NCI-H1105 treated with DMSO at 0.1 percent for 48 hours (cell line): ENCODE measurements at places on chromosomes 12 and 14.
A peak's percentile ranks its signal among the peaks of the same experiment; 100 is the strongest.

GRCh38 chr12:121184984-121185889 lies 24.7 kb upstream of the P2RX4 start:
- DNase-seq = no peak

- DNase-seq = no peak
These were observed 6.4 kb downstream of the NFKBIA start for GRCh38 chr14:35398071-35398584.

GRCh38 chr12:126708492-126708896 lies 1558.5 kb upstream of the TMEM132C start:
- DNase-seq = no peak

GRCh38 chr14:22597265-22597664 lies 835 bp upstream of the ABHD4 start:
- no peak for DNase-seq

DNA sequence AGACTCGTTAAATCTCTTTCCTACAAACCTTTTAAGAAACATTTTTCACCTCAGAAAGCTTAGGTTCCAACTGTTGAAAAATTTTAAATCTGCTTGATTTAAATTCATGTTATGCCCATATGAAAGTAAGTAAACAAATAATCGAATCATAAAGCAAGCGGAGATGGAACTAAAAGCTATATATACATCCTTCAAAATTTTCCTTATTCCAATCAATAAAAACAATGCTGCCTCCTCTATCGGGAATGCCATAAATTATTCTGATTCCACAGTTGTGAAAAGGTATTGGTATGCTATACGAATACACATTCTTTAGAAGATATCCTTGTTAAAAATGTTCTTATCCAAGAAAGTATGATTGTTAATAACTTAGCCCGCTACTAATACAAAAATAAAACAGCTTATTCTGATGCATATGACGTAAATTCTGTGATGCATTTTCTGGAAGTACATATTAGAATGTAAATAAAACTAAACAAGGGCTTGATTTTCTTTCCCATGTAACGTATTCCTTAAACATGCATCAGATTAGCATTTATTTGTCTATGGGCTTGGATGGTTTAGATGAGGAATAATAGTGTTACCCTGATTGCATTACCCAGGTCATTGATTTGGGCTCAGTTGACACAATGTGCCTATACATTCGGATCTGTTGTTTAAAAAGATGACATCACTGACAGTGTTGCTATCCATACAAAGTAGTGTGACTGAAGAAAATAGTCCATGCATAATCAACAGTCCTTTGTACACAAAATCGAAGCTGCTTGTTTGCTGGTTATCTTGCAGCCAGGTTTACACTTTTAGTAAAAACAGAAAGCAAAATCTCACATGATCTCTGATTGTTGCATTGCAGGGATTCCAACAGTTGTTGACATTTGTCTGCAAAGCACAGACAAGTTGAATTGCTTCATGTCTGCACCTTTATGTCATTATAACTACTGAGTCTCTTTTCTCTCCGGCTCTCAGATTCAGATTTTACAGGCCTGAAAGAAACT lies 656 bp upstream of the DTD2 start:
- no peak for DNase-seq

DNA sequence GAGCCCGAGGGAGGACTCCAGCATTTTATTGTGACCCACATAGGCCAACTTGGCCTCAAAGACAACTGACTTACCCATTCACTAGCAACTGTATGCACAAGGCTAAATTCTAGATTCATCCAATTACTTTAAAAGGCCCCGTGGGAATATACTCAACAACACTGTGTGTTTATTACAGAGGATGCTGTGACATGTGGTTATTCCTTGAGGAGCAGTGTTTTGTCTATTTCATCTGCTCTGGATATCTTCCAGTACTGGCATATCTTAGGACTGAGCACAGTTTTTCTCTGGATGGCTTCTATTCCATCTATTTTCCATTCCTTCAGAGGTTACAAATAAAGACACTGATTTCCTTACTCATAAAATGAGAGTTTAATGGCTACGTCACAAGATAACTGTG lies 87.2 kb upstream of the KRAS start:
- DNase-seq = no peak

DNA sequence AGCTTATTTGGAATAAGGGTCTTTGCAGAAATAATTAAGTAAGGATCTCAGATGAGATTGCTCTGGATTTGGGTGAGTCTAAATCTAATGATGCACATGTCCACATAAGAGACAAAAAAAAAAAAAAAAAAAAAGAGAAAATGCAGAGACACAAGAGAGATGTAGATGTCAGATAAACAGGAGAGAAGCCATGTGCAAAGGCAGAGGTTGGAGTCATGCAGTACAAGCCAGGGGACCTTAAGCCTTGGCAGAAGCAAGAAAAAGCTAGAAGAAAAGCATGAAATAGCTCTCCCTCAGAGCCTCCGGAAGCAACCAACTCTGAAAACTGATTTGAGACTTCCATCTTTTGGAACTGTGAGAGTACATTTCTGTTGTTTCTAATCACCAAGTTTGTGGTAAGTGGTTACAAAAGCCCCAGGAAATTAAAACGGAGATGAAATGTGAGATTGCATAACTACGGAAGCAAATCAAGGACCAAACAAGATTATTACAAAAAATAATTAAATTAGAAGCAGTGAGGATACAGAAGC lies 1304.0 kb upstream of the SEL1L start:
- no peak for DNase-seq

DNA sequence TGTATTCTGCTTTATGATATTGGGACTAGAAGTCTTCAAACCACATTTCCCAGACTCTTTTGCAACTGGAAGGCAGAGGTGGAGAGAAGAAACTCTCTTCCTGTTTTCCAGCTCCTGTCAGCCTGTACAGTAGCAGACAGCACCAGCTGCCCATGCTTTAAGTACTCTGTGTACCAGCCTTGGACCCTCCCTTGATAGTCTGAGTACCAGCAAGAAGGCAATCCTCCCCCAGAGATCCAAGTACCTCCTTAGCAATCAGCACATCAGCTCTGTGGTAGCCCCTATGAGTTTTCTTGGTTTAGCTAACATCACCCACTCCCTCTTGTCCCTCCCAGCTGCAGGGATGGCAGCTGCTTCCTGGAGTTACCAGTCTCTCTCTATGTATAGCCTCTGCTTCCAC lies 56.3 kb downstream of the STXBP6 start:
- DNase-seq = no peak

DNA sequence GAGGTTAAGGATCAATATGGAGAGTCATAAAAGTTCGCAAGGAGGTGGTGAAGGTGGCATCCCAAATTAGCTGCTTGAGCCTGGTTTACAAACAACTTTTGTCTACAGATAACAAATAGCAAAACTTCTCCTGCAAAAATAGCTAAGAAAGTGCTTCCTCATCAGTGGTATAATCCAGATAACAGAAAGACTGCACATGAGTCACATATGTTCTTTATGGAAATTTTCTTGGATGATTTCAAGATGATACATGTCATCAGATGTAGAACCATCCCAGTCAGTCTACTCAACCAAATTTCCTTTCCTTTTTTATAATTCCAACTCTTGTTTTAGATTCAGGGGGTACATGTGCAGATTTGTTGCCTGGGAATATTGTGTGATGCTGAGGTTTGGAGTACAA lies 133.0 kb downstream of the BTG1 start:
- no peak for DNase-seq

DNA sequence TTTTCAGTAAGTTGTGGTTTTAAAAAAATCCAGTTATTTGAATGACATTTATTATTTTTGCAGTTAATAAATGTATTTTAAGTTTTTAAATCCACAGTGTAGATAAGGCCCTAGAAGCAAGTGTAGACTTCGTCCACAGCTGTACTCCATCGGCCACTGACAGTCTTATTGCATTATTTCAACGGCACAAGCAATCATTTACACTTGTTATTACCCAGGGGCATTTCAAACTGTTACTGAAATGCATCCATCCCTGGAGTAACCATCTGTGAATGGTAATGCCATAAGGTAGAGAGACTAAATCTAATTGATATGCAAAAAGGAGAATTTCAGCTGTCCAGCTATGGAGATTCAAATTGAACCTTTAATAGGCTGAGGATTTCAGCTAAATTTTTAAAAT lies 48.4 kb downstream of the BICD1 start:
- DNase-seq = no peak

DNA sequence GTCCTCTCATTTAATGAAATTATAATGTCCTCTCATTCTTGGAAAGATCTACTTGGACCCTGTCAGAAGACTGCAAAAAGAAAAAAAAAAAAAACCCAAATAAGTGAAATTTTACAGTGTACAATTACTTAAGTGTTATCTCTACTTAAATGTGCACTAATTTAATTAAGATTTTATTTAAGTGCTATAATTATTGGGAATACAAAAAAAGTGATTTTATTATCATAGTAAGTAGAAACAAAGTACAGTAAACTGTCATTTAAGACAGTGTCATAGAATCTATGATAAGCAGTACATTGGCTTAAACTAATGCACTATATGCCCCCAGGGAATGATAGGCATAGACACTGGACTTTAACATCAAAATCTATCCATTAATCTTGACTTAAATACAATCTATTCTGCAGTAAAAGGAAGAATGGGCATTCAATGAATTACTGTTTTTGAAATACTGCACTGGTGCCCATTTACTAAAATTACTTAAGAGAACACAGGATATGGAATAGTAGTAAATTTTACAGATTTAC lies 23.3 kb downstream of the INSM2 start:
- no peak for DNase-seq

GRCh38 chr14:100240668-100241032 lies 1.7 kb downstream of the YY1 start:
- no peak for DNase-seq

DNA sequence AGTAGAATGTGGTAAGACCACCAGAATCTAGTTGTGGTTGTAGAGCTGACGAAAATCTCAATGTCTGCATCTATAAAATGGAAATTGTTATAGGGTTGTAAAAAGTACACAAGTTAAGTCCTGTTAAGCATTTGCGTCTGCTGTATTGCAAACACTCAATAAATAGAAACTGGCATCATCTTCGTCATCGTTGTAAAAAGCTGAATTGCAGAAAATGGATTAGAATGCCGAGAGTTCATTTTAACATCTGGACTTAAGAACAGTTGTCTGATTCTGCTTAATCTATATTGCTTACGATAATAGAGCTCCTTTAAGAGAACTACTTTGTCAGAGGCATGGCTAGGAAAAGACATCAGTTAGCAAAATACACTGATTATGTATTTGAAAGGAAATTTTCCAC lies 33.2 kb downstream of the KCNMB4 start:
- no peak for DNase-seq

DNA sequence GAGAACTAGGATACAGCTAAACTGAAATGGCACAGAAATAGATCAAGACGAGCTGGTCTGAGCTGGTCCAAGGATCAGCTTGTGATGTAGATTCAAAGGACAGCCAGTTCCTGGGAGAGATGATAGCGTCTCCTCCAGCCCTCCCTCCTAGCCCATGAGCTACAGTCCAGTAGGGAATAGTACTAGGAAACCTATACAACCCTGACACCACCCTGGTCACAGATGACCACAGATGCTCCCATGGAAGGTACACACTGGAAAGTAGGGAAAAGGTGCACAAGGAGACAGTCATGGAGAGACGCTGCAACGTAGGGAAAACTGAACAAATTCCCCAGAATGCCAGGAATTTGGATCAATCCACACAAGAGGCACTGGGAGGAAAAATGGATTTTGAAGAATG lies 6.9 kb downstream of the GCH1 start:
- DNase-seq = no peak

GRCh38 chr12:51827925-51828818 lies 20.3 kb downstream of the FIGNL2 start:
- DNase-seq = no peak

- peak; percentile 70 for DNase-seq
These were observed 14.6 kb upstream of the RBM19 start for GRCh38 chr12:113980537-113981337.

DNA sequence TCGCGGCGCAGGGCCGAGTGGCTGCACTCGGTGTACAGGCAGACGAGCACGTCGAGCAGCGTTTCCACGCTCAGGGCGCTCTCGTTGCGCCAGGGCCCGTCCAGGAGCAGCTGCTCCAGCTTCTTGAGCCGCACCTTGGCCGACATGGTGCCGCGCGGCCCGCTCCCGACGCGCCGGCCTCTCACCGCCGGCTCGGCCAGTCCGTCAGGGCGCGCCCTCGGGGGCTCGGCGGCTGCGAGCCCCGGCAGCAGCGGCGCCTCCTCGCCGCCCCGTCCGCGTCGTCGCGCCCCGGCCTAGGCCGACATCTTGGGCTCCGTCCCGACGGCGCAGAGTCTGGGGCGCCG lies 349 bp downstream of the CDC42BPB start:
- peak; percentile 21 for DNase-seq

- DNase-seq = no peak
These were observed 3.1 kb downstream of the NFYB start for GRCh38 chr12:104134882-104135281.

DNA sequence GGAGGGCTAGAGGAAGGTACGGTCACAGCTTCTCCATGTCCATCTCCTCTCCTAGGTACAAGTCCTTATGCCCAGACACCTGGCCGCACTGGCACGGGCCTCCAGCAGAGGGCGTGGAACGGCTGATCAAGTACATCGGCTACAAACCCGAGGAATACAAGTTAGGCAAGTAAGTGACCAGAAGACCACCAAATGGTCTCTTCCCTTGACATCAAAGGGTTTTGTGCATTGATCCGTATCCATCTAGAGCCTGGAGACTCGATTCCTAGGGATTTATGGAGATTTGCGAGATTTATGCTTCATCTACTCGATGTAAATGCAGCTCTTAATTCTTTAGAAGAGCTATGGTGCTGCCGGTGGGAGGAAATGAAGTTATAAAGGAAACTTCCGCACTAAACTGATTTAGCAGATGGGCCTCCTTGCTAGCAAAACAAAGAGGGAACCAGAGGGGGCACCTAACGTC lies 44.2 kb downstream of the KCTD10 start:
- DNase-seq = peak; percentile 76

DNA sequence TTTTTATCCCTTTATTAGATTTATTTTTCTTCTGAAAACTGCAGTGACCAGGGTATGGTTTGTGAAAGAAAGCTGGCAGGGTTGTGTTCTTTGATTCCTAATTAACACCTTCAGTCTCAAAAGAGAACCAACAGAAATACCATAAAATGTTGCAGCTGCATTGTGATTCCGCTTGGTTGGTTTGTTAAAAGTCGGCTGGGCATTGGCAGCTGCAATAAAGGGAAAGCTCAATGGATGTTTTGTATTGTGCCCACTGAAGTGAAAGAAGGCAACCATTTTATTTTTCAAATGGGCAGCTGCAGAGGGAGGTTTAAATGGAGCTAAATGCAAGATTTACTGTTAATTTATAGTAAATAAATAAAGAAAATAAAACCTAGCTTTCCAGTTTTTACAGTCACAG lies 16.7 kb downstream of the LGR5 start:
- DNase-seq = peak; percentile 91

- DNase-seq = no peak
These were observed 25.2 kb downstream of the NID2 start for GRCh38 chr14:52043690-52044089.

DNA sequence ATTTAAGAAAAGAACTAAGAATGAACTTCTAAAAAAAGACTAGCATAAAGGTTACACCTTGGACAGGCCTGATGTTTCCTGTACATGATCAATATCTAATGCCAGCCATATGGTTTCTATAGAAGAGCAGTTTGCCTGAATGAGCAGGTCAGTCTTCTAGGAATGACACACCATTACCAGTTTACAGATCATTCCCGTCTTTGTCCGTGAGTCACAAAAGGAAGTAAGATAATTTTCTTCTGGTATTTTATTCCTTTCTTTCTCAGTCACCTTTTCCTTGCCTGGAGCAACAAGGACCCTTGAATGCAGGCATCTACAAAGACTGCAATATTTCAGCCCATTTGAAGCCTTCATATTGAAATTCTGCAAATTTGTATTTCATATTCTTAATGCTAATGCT lies 44.6 kb upstream of the CNTN1 start:
- no peak for DNase-seq
